Retinal pigment epithelial cell (primary cell): ENCODE measurements at places on chromosomes 6 and 20.

DNA sequence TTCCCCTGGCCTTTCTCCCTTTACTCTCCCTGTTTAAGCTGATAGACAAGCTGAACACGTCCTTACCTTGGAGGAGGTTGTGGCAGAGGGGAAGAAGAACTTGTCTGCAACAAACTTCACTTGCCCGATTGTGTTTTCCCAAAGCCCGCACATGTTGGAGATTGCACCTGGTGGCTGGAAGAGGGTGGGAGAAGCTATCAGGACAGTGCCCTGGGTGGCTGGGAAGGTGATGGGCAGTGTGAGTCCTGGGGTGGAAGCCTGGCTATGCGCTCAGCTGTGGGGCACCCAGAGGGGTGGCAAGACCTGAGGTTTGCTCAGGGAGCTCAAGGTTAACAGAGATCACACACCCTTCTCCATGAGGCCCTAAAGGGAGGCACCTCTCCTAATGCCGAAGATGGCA, 25.0 kb upstream of the SSTR4 start:
- no peak for DNase-seq

- DNase-seq = no peak
Measured at GRCh38 chr6:167662075-167662880, 164.4 kb upstream of the AFDN start.

DNA sequence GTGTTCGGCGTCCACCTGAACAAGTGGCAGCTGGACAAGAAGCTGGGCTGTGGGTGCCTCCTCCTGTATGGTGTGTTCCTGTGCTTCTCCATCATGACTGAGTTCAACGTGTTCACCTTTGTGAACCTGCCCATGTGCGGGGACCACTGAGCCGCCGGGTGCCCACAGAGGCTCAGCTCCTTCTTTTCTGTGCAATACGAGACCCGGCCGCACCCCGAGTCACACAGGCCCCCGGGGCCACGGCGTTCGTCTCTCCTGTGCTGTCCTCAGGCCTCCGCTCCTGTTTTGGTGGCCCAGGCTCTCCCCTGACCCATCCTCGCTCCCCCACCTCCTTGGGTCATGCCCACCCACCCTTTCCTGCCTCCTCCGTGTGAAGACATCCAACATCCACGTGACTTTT, 37.1 kb upstream of the RIN2 start:
- no peak for DNase-seq

- DNase-seq = no peak
Measured at GRCh38 chr6:100657678-100658330, 193.1 kb upstream of the SIM1 start.

- peak; percentile 23 for DNase-seq
Measured at GRCh38 chr6:44386929-44387345, 569 bp upstream of the CDC5L start.

DNA sequence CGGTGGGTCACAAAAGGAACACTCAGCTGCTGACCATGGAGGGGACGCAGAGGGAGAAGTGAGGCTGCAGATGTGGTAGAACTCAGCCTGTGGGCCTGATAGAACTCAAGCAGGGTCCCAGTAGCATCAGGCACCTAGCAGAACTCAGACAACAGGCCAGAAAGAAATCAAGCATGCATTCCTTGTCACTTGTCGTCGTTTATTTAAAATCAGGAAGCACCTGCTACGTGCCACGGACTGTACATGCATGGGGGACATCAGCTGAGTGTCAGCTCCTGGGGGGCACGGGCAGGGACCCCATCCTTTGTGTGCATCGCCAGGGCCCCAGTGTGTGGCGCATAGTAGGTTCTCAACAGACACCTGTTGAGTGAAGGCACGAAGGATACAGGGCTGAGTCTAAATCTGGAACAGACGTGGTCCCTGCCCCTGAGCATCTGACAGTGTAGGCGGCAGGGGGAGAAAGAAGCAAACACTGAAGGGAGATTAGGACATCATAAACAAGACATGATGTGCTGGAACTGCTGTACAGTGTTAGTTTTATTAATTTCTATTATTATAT, 32.5 kb downstream of the UQCC2 start:
- DNase-seq = no peak

DNA sequence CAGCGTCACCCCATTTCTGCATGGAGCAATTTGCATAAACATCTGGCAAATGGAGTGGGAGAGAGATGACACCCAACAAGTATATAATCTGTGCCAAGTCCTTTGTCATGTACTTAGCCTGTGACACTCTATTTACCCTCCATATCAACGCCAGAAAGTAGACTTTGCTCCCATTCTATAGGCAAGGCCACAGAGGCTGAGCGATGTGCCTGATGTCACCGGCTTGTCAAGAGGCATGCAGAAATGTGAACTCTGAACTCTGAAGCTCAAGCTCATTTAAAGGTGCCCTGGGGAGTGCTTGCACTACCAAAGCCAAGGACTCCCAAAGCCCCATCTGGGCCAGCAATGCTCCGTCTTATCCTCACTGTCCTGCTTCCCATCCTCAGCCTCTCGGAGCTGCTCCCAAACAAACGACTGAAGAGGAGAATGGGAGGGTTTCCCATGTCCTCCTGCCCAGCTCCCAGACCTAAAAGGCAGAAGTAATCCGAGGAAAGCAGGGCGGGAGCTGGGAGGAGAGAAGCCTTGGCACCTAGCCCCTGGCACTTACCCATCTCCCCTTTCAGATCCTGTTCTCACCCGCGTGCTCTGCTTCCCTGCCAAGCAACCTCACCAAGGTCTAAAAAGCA, 9.2 kb downstream of the CPNE5 start:
- peak; percentile 74 for DNase-seq

DNA sequence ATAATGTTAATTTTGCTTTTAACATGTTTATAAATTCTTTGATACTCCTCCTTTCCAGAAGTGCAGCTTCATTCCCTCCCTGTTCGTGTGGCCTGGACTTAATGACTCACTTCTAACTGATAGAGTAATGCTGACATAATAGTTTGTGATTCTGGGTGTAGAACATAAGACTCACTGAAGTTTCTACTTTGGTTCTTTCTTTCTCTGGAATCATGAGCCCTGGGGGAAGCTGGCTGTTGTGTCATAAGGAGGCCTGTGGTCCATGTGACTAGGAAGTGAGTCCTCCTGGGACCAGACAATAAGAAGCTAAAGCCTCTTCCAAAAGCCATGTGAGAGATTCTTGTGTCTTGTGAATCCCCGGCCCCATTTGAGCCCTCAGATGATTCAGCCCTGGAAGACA, 30.5 kb upstream of the HLA-G start:
- no peak for DNase-seq

DNA sequence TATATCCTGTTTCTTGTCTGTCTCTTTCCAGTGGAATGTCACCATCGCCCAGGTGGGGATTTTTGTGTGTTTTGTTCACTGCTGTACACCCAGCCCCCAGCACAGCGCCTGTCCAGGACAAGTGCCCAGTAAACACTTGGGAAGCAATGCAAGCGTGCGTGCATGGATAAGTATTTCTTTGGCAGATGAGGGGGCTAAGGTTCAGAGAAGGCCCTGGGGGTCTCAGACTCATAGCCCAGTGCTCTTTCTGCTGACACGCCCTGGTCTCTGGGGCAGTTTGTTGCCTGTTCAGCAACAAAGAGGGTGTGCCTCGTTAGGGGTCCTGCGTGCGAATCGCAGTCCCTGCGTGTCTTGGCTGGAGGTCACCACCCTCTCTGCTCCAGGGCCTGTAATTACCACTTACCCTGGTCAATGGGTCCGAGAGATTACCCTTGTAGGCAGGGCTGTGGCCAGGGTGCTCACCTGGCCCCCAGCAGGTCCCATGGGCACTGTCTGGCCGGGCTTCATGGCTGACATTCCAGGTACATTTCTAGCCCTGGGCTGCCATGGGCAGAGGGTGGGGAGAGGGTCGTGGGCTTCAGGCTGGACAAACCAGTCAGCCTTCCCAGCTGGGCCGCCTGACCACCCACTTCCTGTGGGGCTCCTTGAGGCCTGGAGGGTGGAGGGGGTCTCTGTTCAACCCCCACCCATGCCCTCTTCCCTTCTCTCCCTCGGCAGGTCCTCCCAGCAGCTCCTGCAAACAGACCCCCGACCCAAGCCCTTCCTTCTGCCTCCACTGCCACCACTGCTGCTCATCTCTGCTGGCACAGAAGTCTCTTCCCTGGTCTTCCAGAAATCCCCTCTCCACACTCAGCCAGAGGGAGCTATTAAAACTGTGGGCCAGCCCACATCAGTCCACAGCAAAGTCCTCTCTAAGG, 87.1 kb downstream of the CEBPB start:
- no peak for DNase-seq

- DNase-seq = no peak
Measured at GRCh38 chr20:47377122-47377722, 20.7 kb upstream of the ZMYND8 start.

- no peak for DNase-seq
Measured at GRCh38 chr20:23017516-23017915, 17.6 kb upstream of the SSTR4 start.

- DNase-seq = no peak
Measured at GRCh38 chr20:25468126-25469075, 60.9 kb downstream of the GINS1 start.

GRCh38 chr6:146111881-146112450, 83.1 kb downstream of the GRM1 start:
- DNase-seq = no peak

GRCh38 chr6:15551798-15552197, 111.0 kb downstream of the DTNBP1 start:
- no peak for DNase-seq

- DNase-seq = no peak
Measured at GRCh38 chr20:57759724-57760123, 49.9 kb upstream of the PMEPA1 start.

GRCh38 chr6:14354919-14355572, 237.5 kb downstream of the CD83 start:
- peak; percentile 59 for DNase-seq

- no peak for DNase-seq
Measured at GRCh38 chr6:90478278-90478677, 108.6 kb downstream of the MAP3K7 start.

DNA sequence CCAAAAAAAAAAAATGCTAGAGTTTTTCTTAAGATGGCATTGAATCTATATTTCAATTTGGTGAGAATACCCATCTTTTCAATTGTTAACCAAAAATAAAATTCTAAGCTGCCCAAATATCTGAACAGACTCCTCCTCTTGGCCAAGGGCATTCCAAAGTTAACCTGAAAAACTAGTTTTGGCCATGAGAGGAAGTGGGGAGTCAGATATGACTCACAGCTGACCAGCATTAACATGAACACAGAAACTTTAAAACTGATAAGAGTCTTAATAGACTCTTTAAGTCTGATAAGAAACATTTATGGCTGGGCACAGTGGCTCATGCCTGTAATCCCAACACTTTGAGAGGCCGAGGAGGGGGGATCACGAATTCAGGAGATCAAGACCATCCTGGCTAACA, 171.3 kb downstream of the FAXC start:
- DNase-seq = no peak
